ENCODE measurements at places on chromosomes 3 and 15. TPM values are rescaled to one million over a fixed set of nuclear protein-coding genes. Genes with fewer than 3 reads are reported as not detected.

The SLC35A5 gene
- total RNA-seq, result 25.9 TPM

The NR2F2 gene
- total RNA-seq, result 2.0 TPM

The COL6A5 gene
- 0.05 TPM for total RNA-seq

The SPESP1 gene
- 3.7 TPM for total RNA-seq

The PRSS50 gene
- 0.05 TPM for total RNA-seq

The AHSG gene
- 0.33 TPM for total RNA-seq

The C3orf85 gene
- total RNA-seq, result not detected

The DGKG gene
- total RNA-seq, result 1.6 TPM

The RFTN1 gene
- 87.8 TPM for total RNA-seq

The VEPH1 gene
- 0.19 TPM for total RNA-seq

The CPN2 gene
- 0.05 TPM for total RNA-seq

The GALNT15 gene
- total RNA-seq, result 2.6 TPM

The DNAJA4 gene
- total RNA-seq, result 6.2 TPM

The FEZF2 gene
- total RNA-seq, result 2.9 TPM

The SLC9C1 gene
- total RNA-seq, result 0.94 TPM

The COL6A6 gene
- 2.4 TPM for total RNA-seq

The C3orf22 gene
- total RNA-seq, result not detected

The SH3GL3 gene
- total RNA-seq, result 3.3 TPM

The TMED3 gene
- total RNA-seq, result 45.3 TPM

The CCDC39 gene
- 0.05 TPM for total RNA-seq
